ENCODE measurements at places on chromosomes 5 and 9. TPM values are rescaled to one million over a fixed set of nuclear protein-coding genes. Genes with fewer than 3 reads are reported as not detected.

DNA sequence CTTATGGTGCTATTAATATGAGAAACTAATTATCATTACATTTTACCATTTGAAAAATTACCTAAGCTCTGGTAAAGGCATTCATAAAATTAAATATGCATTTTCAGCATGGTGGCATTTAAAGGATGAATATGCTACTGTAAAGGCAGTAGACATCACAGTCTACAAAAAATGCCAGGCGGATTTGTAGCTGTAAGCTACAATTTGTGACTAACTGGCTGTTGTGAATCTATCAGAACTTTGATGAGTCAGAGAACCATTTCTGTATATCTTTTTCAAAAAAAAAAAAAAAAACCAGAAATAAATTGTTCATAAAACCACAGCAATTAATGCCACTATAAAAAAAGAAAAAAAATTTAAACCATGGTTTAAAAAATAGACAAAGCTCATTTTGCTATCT, 186.3 kb downstream of the NFIB start:
- H3K4me1 ChIP-seq, result no peaks in the 10 kb centered on the region
- H3K36me3 ChIP-seq, result no peaks in the 10 kb centered on the region
- H3K4me3 ChIP-seq, result no peak overlapping the region

GRCh38 chr5:134957920-134958608, 9.6 kb upstream of the CATSPER3 start:
- no peak overlapping the region for H3K4me3 ChIP-seq
- no peaks in the 10 kb centered on the region for H3K4me1 ChIP-seq
- no peak for DNase-seq
- no peak overlapping the region for H3K27ac ChIP-seq
- no peaks in the 10 kb centered on the region for H3K27me3 ChIP-seq

- no peak overlapping the region for H3K4me3 ChIP-seq
- peaks cover 11% of the 10 kb centered on the region for H3K4me1 ChIP-seq
- H3K27ac ChIP-seq, result no peak overlapping the region
- no peak for DNase-seq
- no peaks in the 10 kb centered on the region for H3K27me3 ChIP-seq
These were observed 17.0 kb downstream of the LARS1 start for GRCh38 chr5:146165460-146165859.

The HNRNPAB gene
- total RNA-seq, result 90.5 TPM

GRCh38 chr5:81739291-81739690, 11.6 kb downstream of the SSBP2 start:
- H3K4me1 ChIP-seq, result peaks cover 25% of the 10 kb centered on the region
- no peaks in the 10 kb centered on the region for H3K27me3 ChIP-seq
- no peak for DNase-seq

DNA sequence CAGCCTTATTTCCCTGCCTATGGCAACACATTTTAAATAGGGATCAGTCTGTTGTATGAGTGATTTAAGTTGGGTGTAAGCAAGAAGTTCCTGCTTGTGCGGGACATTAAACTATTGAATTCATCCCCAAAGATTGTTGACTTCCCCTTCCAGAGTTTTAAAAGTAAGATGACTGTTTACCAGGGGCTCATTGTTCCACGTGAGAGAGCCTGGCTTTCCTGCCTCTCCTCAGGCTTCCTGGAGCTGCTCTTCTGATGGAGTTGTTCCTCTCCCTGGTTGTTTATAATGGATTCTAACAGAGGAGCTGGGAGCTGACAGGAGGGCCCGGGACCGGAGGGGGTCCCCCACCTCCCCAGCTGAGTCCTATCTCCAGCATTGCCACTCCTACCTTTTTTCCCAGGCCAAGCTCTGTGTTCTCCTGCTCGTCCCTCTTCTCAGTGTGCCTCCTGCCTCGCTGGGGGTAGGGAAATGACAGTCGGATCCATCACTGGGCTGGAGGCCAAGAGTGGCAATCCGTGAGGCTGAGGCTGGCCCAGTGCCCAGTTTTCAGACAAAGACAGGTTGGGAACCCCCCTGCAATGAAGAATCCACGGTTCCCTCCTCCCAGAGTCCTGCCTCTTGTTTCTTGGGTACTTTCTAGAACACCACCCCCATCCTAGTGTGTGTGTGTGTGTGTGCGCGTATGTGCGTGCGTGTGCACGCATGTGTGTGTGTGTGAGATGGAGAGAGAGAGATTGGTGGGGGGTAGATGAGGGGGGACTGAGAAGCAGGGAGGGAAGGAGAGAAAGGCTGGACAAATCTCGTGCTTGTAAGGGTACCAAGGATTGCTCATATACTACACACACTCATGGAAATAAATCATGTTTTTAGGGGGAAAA, 123.7 kb upstream of the NFIB start:
- peaks cover 48% of the 10 kb centered on the region for H3K27me3 ChIP-seq
- no peak overlapping the region for H3K4me3 ChIP-seq
- no peak for DNase-seq
- peaks cover 2% of the 10 kb centered on the region for H3K4me1 ChIP-seq
- no peaks in the 10 kb centered on the region for H3K36me3 ChIP-seq
- H3K27ac ChIP-seq, result no peak overlapping the region

The CD14 gene
- total RNA-seq, result 9.2 TPM

DNA sequence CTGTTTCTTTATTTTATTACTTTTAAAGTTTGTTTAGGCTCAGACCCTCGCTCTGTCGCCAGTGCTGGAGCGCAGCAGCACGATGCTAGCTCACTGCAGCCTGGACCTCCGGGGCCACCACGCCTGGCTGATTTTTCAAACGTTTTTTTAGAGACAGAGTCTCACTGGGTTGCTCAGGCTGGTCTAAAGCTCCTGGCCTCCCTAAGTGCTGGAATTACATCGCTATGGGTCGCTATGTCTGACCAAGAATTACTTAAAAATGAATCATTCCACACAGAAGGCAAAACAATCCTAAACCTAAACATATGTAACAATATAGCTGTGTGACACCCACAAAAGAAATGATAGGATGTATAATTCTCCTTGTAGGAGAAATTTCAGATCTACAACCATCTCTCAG, 86.9 kb upstream of the SIMC1 start:
- no peak for DNase-seq
- no peak overlapping the region for H3K4me3 ChIP-seq
- no peak overlapping the region for H3K27ac ChIP-seq
- peaks cover 11% of the 10 kb centered on the region for H3K4me1 ChIP-seq
- H3K27me3 ChIP-seq, result peaks cover 76% of the 10 kb centered on the region
- peaks cover 13% of the 10 kb centered on the region for H3K36me3 ChIP-seq
